Iris pigment epithelial cell (primary cell): ENCODE measurements at places on chromosomes 2 and 18.

DNA sequence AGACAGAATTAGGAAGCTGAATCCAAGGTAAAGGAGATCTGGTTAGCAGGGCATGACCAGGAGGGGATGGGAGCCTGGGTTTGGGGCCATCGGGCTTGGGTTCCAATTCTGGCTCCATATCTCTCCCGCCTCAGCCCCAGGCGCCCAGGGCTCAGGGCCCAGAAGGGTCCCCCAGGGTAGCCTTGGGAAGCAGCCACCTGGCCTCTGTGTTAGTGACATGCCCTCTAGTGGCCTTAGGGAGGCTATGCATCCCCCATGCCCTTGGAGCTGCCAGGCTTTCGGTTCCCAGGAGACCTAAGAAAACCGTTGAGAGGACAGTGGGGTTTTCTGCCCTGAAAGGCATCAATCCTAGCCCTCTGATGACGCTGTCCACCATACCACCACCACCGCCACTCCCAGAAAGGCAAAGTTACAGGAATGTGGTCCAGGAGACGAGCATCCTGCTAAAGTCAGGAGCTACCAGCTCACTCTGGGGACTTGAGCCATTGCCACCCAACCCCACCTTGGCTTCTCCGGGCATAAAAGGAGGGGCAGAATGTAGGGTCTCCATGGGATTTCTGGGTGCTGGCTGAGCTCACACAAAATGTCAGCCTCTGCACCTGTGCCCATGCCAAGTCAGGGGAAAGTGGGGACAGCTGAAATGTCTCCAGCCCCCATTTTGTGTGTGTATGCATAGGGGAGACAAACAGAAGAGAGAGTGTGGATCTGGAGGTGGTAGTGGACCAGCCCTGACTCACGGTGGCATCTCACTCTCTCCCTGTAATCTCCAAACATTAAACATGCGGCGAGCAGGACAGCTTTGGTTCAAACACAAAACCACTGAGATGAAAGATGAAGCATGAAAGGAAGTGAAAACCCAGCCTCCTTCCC lies 56.5 kb downstream of the EMX1 start:
- peak; percentile 50 for DNase-seq

DNA sequence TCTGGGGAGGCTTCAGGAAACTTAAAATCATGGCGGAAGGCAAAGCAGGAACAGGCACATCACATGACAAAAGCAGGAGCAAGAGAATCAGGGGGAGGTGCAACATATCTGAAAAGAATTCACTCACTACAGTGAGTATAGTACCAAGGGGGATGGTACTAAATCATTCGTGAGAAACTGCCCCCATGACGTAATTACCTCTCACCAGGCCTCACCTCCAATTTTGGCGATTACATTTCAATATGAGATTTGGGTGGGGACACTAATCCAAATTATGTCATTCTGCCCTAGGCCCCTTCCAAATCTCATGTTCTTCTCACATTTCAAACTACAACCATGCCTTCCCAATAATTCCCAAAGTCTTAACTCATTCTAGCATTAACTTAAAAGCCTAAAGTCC lies 740.8 kb upstream of the SOX11 start:
- DNase-seq, result no peak

GRCh38 chr18:51621113-51621863 lies 423.8 kb upstream of the MEX3C start:
- peak; percentile 5 for DNase-seq

DNA sequence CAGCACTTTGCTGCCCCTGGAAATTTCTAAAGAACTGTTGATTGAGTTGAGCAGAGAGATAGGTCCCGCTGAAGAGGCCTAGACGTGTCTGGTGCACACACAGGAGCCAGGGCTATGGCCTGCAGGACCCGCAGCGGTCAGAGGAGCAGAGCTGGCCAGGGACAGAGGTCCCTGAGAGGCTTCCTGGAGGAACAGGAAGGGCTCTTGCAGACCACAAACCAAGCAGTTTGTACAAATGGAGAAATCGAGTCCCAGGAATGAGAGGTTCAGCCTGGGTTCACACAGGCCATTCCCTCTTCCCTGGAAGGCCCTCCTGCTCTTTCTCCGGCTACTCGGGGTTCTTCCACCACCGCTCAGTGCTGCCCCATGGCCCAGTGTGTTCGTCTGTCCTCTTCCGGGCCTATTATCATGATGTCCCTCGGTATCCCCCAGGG lies 1.2 kb upstream of the BIN1 start:
- DNase-seq, result no peak
